ENCODE measurements at places on chromosomes 5 and 9.

DNA sequence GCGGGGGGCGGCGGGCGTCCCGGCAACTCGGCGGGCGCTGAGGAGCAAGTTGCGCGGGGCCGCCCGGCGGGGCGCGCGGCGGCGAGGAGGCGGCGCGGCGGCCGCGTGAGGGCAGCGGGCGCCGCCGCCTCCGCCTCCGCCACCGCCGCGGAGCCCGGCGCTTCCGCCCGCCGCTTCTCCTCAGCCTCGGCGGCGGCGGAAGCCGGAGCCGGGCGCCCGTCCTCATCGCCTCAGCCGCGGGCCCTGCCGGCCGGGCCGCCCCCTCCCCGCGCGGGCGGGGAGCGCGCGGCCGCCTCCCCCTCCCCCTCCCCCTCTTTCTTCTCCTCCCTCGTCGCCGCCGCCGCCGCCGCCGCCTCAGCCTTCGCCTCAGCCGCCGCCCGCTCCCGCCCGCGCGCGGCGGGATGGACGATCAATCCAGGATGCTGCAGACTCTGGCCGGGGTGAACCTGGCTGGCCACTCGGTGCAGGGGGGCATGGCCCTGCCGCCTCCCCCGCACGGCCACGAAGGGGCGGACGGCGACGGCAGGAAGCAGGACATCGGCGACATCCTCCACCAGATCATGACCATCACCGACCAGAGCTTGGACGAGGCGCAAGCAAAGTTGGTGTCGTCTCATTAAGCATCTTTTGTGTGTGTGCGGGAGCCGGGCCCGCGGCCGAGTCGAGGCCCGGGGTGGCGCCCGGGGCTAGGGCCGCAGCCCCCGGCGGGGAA, at the start of gene PBX3:
TSS of gene PBX3 (plus strand) at position 321 of the 712 bp plus-strand sequence.
- DNase-seq: peak; percentile 65

- no peak for DNase-seq
Measured at GRCh38 chr5:61229416-61229815, 67.1 kb upstream of the SMIM15 start.

DNA sequence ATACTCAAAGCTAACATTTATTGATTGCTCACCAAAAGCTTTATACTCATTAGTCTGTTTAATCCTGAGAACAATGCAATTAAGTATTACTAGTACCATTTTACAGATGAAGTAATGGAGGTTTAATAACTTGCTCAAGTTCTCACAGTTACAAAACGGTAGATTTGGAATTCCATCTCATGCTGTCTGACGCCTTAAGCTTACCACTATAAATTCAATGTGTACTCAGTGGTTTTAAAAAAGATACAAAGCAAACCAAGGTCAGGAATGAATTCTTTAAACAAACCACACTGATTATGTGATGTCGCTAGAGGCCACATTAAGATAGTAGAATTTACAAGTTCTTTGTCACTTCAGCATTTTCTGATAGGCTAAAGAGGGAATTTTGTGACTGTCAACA, 1.2 kb upstream of the C5orf63 start:
- no peak for DNase-seq

- DNase-seq: no peak
Measured at GRCh38 chr5:151673421-151673820, 13.3 kb downstream of the SPARC start.

GRCh38 chr9:21902136-21902535, 92.1 kb downstream of the CDKN2A start:
- DNase-seq: no peak

DNA sequence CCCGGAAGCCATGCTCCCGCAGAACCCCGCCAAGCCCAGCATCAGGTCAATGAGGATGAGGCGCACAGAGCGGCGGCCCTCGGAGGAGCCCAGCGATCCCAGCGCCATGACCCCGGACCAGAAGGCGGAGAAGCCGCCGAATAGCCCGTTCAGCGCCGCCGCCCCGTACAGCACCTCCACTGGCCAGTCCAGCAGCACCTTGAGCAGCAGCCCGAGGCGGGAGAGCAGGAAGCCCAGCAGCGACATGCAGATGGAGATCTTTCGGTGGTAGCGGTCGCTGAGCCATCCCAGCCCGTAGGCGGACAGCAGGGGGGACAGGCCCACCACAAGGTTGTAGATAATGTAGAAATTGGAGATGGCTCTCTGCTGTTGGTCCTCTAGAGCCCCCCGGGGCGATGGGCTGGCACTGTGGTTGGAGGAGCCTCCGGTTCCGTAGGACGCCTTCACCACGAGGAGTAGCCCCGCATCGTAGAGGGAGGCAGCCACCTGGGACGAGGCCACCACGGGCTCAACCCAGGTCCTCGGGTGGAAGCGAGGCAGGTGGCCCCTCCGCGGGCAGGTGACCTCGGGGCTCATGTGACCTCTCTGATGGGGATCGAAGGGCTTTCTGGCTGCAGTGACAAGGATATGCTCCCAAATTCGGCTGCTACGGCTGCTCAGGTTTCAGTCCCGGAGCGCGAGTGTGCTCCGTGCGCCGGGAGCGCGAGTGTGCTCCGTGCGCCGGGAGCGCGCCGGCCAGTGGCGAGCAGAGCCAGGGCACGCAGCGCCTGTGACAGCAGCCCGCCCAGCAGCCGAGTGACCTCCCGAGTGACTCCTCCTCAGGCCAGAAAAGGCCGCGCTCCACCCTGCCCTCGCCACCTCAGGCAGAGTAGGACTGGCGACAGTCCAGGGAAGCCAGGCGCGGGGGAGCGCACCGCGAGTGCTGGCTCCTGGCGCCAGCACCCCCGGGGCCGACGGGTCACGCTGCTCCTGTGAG, at the start of gene SLC46A2:
TSS of gene SLC46A2 (minus strand) at position 771 of the 976 bp plus-strand sequence. CDS start at position 576, 195 bp downstream.
- no peak for DNase-seq

- no peak for DNase-seq
Measured at GRCh38 chr9:673966-674526, 167.5 kb upstream of the DMRT1 start.

DNA sequence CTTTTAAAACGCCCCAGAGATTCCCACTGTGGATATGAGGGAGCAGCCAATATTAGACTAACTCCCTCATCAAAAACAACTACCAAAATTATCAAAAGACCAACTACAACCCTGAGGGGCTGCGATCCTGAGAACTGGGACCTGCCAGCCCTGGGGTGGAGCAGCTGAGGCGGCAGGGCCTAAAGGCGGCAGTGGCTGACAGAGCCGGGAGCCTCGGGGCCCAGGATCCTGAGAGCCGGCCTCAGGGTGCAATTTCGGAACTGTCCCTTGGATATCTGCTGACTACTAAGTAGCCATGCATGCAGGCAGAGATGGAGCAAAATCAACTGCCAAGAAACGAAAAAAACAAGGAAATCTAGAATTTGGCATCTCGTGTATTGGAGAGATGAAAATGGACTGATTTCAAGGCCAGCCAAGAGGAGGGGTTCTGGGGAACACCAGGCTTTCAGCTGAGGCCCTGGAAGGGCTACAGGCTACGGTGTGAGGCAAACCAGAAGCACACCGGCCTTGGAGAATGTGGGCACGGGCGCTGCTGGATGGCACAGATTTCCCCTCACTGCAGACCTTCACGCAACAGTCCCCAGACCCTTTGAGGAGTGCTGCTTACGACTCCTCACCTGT, 63.6 kb upstream of the UBAC1 start:
- DNase-seq: no peak

GRCh38 chr5:78458843-78459242, 98.4 kb downstream of the SCAMP1 start:
- no peak for DNase-seq

GRCh38 chr5:115271295-115272050, 8.8 kb upstream of the PGGT1B start:
- no peak for DNase-seq

DNA sequence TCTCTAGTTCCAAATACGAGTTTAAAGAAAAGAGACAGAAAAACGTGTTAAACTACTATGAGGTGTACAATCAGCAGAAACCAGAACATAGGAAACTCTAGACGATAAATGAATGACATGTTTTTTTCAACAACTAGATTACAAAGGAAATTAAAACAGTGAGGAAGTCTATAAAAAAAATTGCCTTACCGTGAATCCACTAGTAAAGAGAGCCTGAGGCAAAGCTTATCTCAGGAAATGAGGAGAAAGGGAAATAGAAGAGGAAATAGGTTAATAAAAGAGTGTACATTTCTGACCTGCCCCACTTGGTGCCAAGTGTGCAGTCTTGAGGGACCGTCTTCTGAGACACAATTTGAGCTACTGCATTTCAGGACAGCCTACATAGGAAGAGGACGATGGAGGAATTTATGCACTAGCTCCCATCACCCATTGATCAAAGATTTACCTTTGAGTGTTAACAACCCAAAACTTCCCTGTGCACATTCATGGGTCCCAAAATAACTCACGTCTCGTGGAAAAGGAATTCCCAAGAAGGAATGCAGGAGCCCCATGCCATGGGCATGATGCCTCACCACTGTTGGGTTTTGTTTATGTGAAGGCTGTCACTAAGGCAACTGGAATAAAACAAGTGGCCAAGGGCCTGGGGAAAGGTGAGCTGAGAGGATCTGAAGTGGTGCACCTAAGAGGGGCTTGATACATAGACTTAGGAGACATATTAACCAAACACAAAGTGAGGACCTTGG, 53.6 kb upstream of the SLC1A3 start:
- DNase-seq: no peak

GRCh38 chr5:179889885-179890284, 17.8 kb downstream of the TBC1D9B start:
- no peak for DNase-seq

DNA sequence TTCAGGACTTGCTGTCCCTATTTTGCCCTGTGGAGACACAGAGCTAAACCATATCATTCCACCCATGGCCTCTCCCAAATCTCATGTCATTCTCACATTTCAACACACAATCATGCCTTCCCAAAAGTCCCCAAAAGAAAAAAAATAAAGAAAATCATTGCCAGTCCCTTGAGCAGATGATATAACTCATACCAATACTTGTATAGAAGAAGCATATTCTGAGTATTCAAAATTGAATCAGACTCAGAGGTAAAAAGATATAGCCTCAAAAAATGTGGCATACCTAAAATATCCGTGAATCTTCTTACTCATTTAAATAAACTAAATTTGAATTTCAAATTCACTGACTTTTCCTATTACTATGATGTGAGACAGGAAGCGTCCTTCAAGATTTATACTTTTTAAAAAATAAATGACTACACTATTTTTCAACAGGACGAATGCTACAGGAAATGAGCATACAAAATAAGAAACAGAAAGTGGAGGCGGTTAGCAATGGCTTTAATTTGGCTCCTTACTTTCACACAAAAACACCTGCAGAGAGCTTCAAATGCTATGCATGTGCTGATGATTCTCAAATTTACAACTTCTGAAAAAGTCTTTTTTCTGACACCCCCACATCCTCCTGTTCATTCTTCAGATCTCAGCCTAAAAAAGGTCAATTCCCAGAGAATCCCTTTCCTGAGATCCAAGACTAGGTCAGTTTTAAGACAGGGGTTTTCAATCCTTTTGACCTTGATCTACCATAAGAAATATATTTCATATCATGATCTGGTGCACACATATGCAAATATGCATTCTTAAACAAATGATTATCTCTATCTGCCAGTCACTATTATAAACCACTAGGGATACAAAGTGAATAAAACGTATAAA, 39.6 kb upstream of the DMXL1 start:
- no peak for DNase-seq

DNA sequence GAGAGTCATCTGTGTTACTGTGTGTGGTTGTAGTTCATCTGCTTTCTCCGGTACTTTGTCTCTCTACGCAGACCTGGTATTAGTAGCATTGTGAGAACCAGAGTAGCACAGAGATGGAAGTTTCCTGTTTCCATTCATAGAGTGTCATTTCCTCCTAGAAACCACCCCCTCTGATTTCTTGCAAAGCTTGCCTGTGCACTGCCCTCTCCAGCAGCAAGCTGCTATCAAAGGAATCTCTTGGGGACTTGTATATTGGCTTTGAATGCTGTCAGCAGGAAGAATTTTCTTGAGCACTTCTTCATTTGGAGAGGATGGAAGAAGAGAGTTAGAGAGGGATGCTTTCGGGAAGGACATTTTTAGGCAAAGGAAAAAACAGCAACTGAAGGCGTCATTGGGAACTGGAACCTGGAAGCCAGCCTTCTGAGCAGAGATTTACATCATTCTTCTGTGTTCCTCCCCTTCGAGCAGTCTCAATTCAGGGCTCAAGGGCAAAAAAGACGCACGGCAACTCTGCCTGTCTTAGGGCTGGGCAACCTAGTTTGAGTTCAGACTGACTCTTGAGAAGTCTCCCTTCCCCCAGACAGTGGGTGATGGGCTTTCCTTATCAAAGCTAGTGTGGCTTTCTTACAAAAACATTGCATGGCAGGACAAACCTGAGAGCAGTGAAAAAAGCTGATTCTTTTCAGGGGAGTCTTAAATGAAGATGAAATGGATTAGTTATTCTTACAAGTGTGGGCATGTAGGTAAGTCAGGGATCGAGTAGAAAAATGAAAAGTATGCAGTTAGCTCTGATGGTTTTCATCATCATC, 226.3 kb downstream of the AOPEP start:
- DNase-seq: no peak

DNA sequence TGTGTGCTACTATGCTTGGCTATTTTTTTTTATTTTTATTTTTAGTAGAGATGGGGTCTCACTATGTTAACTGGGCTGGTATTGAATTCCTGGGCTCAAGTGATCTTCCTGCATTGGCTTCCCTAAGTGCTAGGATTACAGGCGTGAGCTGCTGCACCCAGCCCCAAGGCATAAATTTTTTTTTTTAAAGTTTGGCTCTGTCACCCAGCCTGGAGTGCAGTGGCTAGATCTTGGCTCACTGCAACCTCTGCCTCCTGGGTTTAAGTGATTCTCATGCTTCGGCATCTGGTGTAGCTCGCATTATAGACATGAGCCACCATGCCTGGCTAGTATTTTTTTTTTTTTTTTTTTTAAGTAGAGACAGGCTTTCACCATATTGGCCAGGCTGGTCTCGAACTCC, 70.3 kb downstream of the RAB24 start:
- no peak for DNase-seq

- DNase-seq: peak; percentile 41
Measured at GRCh38 chr9:128702949-128703615, 779 bp downstream of the PKN3 start.

DNA sequence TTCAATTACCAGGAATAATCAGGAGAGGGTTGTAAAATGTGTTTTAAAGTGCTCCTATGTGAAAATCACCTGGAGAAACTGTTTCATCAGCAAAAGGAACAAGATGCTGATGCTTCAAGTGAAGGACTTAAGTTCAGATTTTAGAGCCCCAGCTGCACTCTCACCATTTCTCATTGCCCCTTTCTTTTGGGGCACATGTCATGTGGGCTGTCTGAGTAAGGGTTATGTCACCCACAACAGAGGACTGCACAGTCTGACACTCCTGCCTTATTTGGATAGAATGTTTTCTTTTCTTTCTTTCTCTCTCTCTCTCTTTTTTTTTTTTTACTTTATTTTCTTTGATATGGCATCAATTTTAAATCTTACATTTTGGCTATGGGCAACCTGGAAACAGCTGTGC, 204.1 kb upstream of the EFNA5 start:
- DNase-seq: no peak

Measured in activated B cell treated with CpG ODN at 0.5 μM for 24 hours (primary cell).